Motor neuron (in vitro differentiated cells): ENCODE measurements at places on chromosomes 3 and 15. TPM values are rescaled to one million over a fixed set of nuclear protein-coding genes. Genes with fewer than 3 reads are reported as not detected.
A peak's percentile ranks its signal among the peaks of the same experiment; 100 is the strongest.

Gene CEMIP
- total RNA-seq = 3.3 and 5.3 TPM in 2 replicates

GRCh38 chr15:71581398-71581930 lies 228.9 kb upstream of the NR2E3 start:
- no peak for ATAC-seq

DNA sequence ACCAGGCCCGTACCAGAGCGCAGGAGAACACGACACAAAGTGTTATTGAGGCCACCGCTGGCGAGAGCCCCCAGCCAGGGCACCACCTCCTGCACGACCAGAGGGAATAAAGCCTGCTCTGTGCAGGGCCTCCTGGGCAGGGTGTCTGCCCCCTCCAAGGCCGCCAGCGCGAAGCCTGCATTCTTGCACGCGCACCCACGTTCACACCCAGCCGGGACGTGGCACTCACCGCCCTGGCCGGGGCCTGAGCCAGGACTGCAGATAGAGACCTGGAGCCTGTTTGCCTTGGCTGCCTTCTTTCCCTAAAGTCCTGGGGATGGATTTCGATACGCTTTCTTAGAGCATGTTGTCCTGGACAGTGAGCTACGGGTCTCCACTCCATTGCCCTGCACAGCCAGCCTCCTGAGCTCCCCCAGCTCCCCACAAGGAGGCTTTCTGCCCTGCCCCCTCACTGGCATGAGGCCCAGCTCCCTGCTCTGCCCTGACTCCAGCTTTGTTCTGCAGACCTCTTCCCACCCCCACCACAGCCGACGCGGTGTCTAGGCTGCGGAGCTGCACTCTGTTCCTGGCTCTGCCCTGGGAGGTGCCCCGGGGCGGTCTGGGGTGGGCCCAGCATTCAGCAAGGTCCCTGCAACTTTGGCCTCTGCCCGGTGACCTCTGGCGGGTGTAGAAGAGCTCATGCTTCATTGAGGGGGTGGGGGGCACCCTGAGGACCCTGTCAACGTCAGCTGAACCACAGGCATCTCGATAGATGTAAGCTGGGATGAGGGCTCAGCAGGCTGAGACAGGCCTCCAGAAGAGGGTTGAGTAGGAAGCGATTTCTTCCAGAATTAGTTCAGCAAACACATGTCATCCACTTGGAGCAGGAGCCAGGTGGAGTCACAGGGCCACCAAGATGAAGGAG lies 145.0 kb downstream of the LRRK1 start:
- ATAC-seq = peak; percentile 76

DNA sequence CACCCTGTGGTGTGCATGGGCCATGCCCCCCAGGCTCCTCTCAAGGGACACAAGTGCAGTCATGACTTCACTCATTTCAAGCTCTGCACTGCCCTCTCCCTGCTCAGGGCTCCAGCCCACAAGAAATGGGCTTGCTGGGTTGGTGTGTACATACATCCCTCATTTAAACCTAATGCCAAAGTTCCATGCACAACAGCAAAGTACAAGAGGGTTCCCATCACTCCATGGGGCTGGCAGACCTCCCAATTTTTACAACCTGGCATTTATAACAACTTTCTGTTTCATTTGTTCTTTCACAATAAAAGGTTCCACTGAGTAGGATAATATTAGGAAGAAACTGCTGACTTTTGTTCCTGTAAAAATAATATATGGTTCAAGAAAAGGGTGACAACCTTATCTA lies 54.3 kb downstream of the HERC2 start:
- ATAC-seq = no peak

DNA sequence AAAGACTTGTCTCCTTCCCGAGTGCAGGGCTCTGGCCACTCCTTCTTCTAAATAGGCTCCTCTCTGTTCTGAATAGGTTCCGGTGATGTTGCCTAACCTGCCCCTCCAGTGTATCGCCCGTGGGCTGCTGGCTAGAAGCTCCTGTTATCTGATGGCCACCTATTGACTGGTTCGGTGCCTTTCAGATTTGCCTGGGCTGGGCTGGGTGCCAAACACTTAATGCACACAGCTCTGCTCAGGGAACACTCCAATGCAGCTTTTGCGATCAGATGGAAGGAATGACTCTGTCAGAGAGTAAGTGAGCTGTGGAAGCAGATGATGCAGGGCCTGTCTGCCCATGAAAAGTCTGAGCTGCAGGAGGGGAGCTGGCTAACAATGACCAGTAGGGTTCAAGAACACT lies 112.9 kb downstream of the CORO2B start:
- ATAC-seq = peak; percentile 67

- no peak for ATAC-seq
Observed at GRCh38 chr15:100668348-100668745, 66.0 kb downstream of the ASB7 start.
